Activated CD4-positive, alpha-beta memory T cell treated with anti-CD3 and anti-CD28 coated beads for 36 hours (primary cell): ENCODE measurements at places on chromosomes 1 and 21. TPM values are rescaled to one million over a fixed set of nuclear protein-coding genes. Genes with fewer than 3 reads are reported as not detected.

Gene SLC16A4
- 0.19 TPM for total RNA-seq

DNA sequence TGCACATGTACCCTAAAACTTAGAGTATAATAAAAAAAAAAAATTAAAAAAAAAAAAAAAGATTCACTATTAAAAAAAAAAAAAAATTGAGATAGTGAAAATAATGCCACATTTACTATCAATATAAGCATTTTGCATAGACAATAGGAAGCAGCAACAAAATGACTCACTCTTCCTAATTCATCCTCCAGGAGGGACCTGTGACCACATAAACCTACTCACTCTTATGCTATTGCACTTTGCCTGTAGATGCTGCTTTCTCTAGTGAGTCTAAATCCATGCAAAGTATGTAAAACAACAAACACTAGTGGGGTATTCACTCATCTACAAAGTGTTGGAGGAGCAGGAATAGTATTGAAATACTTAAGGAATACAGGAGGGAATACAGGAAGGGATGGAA lies 2.9 kb downstream of the OR10J5 start:
- no peak for DNase-seq

DNA sequence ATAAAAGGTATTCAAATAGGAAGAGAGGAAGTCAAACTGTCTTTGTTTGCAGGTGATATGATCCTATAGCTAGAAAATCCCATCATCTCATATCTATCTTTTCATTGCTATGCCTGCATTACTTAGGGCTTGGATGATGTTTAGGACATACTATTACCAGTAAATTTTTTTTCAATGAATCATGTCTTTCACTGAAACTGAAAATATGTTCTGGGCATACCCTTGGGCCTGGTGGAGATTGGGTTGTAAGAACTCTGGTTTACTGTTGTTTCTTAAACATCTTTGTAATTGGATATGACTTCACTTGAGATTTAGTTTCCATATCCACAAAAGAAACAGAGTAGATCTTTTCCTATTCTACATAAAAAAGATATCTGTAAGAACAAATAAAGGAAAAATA lies 502.2 kb upstream of the PRMT6 start:
- no peak for DNase-seq

GRCh38 chr21:8990326-8991087 lies 1530.9 kb upstream of the TPTE start:
- no peak for DNase-seq

Gene TMCO2
- total RNA-seq = not detected

DNA sequence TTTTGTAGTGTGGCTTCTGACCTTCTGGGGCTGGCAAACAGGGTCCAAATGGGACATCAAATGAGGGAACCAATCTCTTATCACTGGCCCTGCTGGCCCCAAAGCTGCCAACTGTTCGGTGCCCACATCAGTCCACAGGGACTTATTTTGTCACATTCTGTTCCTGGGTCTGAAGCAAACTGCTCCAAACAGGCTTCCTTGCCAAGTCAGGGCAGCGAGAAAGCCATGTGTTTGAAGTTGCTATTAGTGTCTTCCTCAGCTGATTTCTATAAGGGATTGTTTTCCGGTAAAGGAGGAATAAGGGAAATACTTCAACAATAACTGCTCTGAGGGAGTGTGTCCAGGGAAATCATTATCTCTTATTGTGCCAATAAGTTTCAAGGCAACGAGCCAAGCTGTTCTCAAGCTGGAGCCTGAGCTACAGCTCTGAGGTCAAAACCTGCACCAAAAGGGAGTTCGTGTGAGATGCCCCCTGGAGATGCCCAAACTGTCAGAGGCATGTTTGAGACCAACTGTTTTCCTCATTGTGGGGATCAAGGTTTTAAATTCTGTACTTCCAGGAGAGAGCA lies 381.4 kb upstream of the PROX1 start:
- DNase-seq = no peak

DNA sequence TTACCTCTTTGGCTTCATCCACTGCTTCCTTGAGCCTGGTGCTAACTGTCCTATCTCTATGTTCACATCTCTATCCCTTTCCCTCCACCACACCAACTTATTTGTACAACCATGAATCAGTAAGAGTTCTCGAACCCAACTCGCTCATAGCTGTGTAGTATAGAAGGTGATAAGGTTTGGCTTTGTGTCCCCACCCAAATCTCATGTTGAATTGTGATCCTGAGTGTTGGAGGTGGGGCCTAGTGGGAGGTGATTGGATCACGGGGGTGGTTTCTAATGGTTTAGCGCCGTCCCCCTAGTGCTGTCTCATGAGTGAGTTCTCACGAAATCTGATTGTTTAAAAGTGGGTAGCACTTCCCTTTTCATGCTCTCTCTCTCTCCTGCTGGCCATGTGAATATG lies 235.6 kb upstream of the FMN2 start:
- DNase-seq = no peak

DNA sequence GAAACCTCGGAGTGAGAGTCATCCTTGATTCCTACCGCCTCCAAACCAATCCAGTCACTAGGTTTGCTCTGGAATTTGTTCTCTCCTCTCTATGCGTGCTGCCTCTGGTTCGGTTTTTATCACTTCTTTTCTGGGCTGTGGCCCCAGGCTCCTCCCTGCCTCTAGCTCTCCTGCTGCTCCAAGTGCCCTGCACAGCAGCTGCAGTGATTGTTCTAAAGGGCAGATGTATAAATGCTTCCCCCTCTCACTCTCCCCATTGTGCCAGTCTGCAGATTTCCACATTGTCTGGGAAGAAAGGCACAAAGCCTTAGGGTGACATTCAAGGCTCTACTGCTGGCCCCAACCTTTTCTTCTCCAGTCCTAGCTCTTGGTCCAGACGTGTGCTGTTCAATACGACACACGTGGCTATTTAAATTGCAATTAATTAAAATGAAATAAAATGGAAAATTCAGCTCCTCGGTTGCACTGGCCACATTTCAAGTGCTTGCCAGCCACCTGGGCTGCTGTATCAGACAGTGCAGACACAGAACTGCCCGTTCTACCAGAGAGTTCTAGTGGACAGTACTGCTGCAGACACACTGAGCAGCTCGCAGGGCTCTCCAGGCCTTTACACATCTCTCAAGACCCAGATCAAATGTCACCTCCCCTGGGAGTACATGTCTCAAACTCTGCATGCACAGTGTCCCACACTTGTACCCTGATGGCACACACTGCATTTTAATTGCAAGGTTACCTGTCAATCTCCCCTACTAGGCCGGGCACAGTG lies 12.4 kb downstream of the TRIM62 start:
- DNase-seq = no peak

DNA sequence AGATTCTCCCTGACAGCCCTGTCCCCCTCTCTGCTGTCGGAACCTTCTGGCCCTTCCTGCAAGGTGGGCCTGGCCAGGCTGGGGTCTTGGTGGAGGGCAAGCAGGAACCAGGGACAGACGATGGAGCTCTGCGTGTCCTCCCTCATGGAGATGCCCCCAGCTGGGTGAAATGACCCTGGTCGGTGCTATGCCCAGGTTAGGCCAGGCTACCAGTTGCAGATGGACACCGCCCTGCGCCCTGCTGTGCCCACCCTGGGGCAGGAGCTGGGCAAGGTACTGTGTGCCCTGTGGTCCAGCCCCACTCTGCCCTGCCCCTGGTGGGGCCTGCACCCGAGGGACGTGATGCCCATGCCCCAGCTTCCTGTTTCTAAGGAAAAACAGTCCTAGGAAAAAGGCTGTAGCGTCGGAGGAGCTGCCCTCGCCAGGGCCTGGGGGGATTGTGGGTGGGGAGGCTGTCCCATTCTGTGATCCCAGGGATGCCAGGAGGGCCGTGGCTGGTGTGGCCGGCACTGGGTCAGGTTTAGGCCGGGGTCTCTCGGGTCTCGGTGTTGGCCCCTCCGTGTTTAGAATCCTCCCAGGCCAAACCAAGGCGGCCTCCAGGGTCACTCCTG lies 77.6 kb downstream of the MORN1 start:
- no peak for DNase-seq

- no peak for DNase-seq
These were observed 28.7 kb upstream of the DYRK1A start for GRCh38 chr21:37337831-37338230.

GRCh38 chr1:93845538-93846205 lies 33.3 kb downstream of the DNTTIP2 start:
- no peak for DNase-seq

- no peak for DNase-seq
These were observed 86.7 kb downstream of the GALNT2 start for GRCh38 chr1:230153641-230154296.

DNA sequence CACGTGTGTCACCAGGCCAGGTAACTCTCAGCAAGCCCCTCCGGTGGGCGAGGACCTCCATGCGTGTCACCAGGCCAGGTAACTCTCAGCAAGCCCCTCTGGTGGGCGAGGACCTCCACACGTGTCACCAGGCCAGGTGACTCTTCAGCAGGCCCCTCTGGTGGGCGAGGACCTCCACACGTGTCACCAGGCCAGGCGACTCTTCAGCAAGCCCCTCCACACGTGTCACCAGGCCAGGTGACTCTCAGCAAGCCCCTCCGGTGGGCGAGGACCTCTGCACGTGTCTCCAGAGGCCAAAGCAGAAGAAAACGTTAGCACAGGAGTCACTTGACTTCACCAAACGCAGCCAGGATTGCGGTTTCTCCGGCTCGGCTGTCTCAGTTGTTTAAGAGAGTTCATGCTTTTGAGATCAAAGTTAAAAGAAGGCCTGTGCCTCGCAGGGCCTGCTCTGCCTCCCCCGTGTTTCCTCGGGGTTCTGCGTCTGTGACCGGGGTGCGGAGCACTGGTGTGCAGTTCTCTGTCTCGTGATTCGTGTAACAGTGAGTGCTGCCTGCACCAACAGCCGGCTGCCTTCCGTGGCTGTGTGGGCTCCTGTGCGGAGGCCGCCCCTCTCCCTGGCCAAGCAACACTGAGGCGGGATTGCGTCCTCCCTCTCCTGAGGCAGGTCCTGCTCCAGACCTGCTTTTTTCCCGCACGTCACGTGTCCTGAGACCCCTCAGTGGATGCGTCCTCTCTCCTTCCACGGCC lies 56.6 kb downstream of the PRKCZ start:
- no peak for DNase-seq

DNA sequence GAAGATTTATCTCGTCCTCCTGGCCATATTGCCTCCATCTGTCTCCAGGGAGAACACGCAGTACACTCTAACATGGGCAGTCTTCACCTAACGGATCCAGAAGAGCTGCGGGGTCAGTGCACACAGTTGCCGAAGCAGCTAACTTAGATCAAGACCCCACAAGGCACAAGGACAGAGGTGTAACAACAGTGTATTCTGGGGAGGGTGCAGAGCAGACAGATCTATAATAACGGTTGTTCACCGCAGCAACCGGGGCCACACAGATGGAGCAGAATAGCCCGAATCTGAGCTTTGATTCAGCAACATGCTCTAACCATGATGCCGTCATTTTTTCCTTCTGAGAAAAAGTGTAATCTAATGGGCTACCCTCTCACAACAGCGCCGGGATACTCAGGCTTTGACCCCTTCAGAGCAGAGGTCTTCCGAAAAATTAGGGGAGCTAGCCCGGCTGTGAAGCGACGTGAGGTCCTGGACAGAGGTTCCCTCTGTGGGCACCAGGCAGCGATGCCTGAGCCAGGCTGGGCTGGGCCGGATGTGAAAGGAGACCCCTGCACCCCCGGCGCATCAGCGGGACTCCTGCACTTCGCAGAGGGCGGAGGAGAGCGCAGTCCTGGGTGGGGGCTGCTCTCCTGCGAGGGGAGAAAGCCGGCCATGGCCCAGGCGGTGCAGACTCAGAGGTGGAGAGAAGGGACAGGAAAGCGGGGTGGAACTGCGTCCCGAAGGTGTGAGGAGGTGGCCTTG lies 57.5 kb downstream of the BCL9 start:
- DNase-seq = peak; percentile 43

GRCh38 chr1:243723458-243724043 lies 126.5 kb downstream of the AKT3 start:
- peak; percentile 20 for DNase-seq

GRCh38 chr1:86114816-86115400 lies 41.7 kb downstream of the COL24A1 start:
- no peak for DNase-seq

- peak; percentile 12 for DNase-seq
These were observed 84.7 kb downstream of the PDE9A start for GRCh38 chr21:42737951-42738590.

DNA sequence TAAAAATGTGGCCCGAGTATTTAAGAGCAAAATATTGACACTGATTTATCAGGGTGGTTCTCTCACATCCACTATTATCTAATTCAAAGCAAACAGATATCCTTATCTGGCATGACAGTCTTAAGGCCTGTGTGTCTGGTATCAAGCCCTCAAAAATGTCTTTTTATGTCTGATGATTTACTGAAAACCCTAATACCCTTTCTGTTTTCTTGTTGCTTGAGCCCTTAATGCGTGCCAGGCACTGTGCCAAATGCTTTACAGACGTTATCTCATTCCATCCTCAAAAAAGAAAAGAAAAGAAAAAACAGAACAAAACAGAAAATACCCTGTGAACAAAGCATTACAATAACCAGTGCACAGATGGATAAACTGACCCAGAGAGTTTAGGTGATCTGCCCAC lies 5.7 kb downstream of the DUSP23 start:
- no peak for DNase-seq

Gene DNAJC16
- 10.4 TPM for total RNA-seq

Gene NECTIN4
- total RNA-seq = 0.05 TPM

Gene CRNN
- total RNA-seq = not detected

GRCh38 chr1:208520438-208521099 lies 276.4 kb upstream of the PLXNA2 start:
- no peak for DNase-seq

DNA sequence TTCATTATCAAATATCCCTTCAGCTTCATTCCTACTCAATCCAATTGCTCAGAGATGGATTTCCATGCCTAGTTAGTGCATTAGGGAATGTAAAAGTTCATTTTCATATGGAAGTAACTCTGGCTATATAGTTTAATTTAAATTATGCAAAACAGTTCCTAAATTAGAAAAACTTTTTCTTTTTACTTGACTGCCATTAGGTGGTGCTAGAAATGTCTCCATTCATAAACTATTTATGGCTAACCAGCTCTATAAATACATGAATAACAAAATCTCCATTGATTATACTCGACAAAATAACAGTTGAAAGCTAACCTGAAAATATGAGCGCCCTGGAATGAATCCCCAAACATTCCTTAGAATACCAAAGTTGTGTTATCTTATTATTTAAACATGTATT lies 311.4 kb downstream of the USH2A start:
- no peak for DNase-seq

Gene NPHS2
- total RNA-seq = not detected

DNA sequence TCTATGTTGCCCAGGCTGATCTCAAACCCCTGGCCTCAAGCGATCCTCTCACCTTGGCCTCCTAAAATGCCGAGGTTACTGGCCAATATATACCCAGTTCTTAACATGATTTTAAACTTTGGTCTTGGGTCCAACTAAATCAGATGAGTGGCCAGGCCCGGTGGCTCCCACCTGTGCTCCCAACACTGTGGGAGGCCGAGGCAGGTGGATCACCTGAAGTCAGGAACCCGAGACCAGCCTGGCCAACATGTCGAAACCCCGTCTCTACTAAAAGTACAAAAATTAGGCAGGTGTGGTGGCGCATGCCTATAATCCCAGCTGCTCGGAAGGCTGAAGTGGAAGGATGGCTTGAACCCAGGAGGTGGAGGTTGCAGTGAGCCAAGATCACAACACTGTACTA lies 29.6 kb downstream of the TOMM20 start:
- no peak for DNase-seq

- DNase-seq = no peak
These were observed 245.7 kb upstream of the JUN start for GRCh38 chr1:59029411-59030167.
